ENCODE measurements at places on chromosomes 3 and 15. TPM values are rescaled to one million over a fixed set of nuclear protein-coding genes. Genes with fewer than 3 reads are reported as not detected.

Gene MASP1
- 15.7 TPM for total RNA-seq

Gene ACOX2
- total RNA-seq: 17.0 TPM

Gene DUOX2
- total RNA-seq: 30.4 TPM

Gene C3orf52
- total RNA-seq: 35.7 TPM

Gene GXYLT2
- 12.6 TPM for total RNA-seq

Gene THPO
- total RNA-seq: not detected

Gene CPNE9
- not detected for total RNA-seq

GRCh38 chr3:133040696-133041523 is 2.7 kb downstream of the TMEM108 start:
- peak; percentile 59 for DNase-seq

DNA sequence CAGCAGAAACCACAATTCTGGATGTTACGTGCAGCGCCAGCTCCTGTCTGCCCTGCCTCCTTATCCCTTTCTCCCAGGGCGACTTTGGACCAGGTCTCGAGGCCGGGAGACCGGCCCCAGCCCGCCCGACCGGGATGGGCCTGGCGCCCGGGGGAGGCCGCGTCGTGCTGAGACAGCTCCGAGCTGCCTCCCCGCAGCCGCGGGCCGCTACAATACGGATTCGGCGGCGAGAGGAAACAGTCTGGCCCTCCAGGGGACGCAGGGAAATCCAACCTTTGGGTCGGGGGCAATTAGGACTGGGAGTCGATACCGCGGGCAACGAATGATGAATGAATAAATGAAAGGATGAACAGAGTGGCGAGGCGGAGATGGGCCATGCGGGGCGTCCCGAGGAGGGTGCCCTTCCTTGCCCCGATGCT is 537 bp downstream of the GRAMD2A start:
- DNase-seq: no peak

DNA sequence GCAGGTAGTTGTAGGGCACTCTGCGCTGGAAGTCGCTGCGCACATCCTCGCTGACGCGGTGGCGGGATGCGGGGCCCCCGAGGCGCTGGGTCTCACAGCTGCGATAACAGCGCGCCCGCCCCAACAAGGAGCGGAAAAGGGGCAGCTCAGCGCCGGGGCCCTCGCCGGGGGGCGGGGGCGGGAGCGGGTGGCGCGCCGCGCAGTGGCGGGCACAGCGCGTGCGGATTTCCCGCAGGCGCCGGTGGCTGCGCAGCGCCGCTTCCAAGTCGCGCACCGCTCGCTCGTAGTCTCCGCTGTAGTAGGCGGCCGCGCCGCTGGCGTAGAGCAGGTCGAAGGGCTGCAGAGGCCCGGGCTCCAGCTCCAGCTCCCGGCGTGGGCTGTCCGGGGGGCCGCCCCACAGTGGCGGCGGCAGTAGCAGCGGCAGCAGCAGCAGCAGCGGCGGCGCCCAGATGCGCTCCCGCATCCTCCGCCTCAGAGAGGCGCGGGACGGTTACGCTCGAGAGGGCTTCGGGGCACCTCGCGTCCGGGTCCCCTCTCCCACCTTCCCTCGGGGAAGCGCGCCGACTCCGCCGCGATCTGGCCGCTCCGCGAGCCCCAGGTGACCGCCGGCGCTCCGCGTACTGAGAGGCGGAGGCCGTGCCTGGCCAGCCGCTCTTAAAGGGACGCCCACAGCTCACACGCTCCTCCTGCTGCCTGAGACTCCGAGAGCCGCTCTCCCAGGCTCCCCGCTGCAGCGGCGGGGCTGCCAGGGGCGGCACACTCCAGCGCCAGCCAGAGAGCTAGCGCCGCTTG is at the start of gene P3H2:
P3H2 (minus strand) TSS at position 629 of the 792 bp plus-strand sequence; CDS start at position 463, 166 bp downstream.
- peak; percentile 83 for DNase-seq

GRCh38 chr15:28107904-28108275 is 8.8 kb upstream of the OCA2 start:
- DNase-seq: no peak

DNA sequence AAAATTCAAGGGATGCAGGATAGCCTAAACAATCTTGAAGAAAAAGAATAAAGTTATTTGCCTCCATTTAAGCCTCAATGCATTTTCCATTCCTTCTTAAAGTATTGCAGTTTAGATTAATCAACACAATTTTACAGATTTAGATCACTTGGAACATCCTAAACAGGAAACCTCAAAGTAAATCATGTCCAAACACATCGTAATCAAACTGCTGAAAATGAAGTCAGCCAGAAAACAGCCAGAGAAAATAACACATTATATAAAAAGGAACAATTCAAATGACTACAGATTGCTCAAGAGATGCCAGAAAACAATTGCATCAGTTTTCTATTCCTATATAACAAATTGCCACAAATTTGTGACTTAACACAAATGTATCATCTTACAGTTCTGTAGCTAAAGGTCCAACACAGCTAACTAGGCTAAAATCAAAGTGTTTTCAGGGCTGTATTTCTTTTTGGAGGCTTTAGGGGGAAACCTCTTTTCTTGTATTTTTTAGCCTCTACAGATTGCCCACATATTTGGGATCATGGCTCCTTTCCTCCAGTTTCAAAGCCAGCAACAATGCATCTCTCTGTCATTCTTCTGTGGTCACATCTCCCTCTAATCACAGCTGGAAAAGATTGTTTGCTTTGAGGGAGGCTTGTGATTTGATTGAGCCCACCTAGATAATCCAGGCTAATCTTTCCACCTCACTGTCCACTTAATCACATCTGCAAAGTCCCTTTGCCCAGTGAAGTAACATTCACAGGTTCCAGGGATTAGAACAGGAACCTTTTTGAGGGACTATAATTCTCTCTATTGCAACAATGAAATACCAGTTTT is 543.3 kb upstream of the UBE2E2 start:
- DNase-seq: no peak

GRCh38 chr3:171132873-171133272 is 106.4 kb upstream of the SLC2A2 start:
- no peak for DNase-seq

DNA sequence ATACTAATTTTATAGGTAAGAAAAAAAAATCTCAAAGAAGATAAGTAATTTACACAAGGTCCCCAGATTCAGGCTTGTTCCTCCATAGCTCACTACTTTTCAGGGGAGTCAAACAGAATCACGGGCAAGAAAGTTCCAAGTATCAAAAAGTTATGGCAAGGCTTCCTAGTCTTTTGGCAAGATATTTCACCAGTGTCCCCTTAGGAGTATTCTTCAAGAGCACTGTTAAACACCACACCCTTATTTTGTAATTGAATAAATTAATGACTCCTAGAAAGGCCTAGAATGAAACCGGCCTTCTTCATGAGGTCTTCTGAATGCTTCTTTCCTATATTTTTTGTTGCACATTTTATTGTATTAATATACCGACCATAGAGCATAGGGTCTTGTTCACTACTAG is 109.7 kb downstream of the MYLK start:
- no peak for DNase-seq

DNA sequence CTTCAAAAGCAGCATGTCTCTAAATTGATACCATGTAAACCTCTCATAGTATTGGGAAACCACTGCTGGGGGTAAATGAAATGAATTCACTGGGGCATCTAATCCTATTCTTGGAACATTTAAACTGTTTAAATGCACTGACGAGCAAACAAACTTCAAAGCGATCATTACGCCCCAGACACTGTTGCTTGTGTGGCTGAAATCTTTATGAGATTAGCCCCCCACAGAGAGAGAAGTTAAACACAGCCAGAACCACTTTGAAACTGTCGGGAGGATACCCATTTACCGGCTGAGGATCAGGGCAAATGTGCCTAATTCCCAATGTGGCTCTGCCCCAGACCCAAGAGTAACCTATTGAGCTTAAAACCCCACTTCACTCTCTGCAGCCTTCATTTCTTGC is 308.4 kb upstream of the CDIN1 start:
- DNase-seq: no peak

GRCh38 chr3:176661432-176661964 is 535.8 kb downstream of the TBL1XR1 start:
- DNase-seq: no peak

GRCh38 chr3:30440147-30440604 is 166.2 kb upstream of the TGFBR2 start:
- no peak for DNase-seq

GRCh38 chr3:149643963-149644362 is 13.9 kb downstream of the WWTR1 start:
- no peak for DNase-seq

GRCh38 chr3:194383276-194383940 is 13.9 kb upstream of the LRRC15 start:
- DNase-seq: peak; percentile 3

DNA sequence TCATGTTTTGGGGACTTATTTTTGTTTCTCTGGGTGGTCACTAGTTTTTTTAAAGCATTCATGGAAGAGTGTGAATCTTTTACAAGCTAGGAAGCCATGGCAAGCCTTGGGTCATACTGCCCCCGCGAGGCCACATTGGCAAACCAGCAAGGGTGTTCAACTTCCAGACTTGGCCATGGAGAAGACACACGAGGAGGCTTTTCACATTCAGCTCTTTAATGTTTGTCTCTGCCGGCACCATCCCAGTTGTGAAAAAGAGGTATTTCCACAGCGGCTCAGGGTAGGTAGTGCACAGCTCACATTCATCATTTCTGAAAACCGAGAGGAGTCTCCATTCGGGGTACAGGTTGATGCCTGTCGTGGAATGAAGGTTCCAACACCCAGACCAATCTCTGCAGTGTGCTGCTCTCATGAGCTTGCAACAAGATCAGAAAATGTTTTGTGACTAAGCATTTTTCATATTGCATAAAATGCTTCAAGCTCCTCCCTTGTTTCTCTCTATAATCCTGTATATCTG is 7.7 kb downstream of the CCR5 start:
- peak; percentile 42 for DNase-seq

DNA sequence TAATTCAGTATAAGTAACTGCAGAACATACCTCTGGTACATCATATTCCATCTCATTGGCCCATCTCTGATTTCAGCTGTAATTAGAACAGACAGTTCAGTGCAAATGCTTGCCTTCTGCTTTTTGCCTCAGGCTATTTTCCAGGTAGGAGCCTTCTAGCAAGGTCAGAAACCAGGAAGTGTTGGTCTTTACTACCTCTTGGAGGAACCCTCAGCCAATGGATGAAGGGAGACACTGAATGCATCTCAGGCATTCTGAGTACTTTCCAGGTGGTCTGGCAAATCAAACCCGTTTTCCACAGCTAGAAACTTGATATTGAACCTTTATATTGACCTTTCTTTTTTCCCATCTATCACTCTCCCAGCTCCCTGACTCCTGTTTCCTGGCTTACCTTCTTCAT is 348.5 kb upstream of the SOX2 start:
- no peak for DNase-seq

GRCh38 chr3:52796411-52796810 is 1.8 kb downstream of the ITIH3 start:
- no peak for DNase-seq

DNA sequence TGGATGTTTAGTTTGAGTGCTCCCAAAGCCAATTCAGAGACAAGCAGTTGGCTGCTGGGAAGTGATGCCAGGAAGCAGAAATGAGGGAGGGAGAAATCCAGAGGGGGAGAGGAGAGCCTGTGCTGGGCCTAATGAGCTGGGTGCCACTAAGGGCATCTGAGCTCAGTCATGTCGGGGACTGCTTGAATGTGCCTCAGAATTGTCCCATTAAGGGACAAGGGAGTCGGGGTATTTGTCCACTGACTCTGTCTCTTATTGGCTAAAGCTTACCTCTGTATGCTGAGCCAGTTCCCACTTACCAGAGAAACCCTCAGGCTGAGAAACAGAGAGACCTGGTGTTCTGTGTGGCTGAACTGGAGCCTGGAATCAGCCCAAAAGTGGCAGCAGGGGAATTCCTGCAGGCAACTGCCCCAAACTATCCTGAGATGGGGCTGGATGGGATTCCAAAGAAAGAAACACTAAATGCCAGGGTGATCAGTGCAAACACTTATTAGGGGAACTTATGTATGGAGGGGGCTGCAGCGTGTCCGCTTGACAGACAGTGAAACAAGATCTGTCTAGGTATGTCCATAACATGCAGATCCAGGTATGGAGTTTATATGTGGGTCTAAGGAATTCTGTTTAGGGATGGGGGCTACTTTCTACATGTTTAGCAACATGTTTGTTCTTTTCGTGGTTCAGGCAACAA is 48.6 kb downstream of the NR1D2 start:
- no peak for DNase-seq

- no peak for DNase-seq
Observed at GRCh38 chr3:165753560-165753959, 83.7 kb downstream of the BCHE start.

DNA sequence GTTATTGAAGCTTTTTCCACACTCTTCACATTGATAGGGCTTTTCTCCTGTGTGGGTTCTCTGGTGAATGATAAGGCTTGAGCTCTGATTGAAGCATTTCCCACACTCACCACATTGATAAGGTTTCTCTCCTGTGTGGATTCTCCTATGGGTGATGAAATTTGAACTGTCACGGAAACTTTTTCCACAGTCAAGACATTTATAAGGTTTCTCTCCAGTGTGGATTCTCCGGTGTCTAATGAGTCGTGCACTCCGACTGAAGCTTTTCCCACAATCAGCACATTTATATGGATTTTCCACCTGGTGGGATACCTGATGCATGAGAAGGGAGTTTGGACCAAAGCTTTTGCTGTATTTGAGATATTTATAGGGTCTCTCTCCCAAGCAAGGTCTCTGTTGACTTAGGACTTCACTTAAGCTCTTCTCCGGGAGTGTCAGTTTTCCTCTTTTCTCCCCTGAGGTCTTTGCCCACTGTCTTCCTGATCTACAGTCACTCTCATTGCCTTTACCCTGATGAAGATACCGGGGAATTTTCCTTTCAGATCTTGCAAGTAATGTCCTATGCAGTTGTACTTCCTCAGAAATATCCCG is 9.4 kb downstream of the ZSCAN29 start:
- DNase-seq: no peak

DNA sequence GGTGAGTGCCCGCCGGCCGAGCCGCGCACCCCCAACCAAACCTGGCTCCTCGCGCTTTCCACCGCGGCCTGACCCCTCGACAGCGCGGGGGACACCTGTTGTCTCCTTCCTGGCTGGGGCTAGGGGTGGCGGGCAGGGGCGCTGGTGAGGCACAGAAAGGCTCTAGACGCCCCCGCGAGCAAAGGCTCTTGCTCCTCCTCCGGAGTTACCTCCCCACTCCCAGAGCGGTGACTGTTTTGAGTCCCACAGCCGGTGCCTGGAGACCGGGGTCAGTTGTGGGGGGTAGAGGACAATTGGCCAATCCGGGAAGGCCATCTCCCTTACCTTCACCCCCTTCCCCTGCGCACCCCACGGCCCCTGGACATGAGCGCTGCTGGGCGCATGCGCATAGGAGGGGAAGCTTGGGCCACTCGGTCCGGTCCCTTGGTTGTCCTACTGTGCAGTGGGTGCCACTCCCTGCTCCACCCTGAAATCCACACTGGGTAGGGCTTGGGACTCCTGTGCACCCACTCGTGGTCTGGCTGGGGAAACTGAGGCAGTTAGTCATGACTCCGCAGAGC is 554 bp downstream of the CHST13 start:
- no peak for DNase-seq
